Activated gamma-delta T cell treated with anti-CD3 and anti-CD28 coated beads, Interleukin-2, amount 50 U/mL, for 16 hours (primary cell): ENCODE measurements at places on chromosomes 11 and 22.

DNA sequence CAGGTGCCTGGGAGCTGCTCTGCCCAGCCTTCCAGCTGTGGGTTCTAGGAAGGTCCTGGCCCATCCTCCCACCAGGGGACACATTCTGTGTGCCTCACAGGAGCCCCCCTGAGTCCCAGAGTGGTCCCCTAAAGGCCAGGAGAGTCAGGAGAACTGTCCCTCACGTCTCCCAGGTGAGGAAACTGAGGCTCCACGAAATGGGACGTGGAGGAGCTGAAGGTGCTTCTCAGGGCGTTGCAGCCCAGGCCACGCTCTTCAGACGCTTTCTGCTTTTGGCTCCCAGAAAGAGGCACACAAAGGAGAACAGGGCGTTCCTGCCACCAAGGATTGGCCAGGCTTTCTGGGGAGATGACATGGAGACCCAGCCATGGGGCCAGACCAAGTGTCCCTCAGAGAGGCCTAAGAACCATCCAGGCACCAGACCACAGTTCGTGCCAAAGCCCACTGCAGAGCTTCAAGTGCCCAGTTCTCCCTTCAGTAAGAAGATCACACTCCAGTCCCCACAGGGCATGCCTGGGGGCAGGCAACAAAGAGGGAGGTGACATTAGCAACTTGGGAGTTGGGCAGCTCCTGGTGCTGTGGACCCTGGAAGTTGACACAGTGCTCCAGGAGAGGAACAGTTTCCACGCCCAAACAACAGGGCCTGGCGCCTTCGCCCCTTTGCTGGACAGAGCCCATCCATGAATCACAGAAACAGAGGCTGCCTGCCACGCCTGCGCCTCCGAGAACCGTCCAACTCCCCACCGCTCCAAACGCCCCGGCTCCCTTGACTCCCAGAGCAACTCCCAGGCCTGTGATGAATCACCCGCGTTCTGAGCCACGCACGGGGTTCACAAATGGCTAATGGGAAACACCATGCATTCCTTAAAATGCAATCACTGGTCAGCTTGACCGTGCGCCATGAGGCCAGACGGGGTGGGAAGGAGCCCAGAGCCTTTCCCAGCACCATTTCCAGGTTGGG is 589.2 kb downstream of the BRD1 start:
- DNase-seq, result no peak

- no peak for DNase-seq
Observed at GRCh38 chr11:131695889-131696429, 325.5 kb downstream of the NTM start.

- DNase-seq, result no peak
Observed at GRCh38 chr11:76629116-76629852, 41.3 kb downstream of the LRRC32 start.

DNA sequence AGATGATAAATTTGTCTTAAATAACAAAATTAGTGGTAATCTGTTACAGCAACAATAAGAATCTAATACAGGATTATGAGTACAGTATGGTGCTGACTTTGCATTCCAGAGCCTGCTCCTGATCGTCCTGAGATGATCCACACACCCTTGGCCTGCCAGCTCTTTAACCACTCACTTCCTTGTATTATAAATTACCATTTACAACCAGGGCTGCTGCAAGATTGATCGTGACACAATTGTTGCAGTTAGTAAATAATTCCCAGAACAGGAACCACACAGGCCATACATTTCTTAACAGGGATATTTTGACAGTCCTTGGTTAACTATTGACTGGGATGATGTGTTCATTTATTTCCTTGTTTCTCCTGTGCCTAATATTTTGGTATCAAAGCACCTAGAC is 3.8 kb upstream of the CBLIF start:
- DNase-seq, result no peak

DNA sequence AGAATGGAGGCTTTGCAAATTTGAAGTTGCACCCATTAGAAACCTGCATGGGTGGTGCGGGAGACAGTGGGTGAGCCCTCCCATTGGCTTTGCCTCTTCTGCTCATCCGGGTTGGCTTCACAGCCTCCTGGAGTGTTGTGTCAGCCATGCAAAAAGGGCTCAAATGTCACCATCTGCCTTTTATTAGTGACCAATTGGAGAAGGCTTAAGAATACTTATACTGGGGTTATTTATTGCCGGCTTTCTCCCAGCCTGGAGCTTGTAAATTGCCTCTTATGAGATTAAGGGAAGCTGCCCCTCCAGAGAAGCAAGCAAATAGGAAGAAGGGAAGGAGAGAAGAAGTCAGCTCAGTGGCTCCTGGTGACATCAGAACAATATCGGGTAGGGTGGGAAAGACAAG is 182.6 kb downstream of the ST3GAL4 start:
- no peak for DNase-seq

DNA sequence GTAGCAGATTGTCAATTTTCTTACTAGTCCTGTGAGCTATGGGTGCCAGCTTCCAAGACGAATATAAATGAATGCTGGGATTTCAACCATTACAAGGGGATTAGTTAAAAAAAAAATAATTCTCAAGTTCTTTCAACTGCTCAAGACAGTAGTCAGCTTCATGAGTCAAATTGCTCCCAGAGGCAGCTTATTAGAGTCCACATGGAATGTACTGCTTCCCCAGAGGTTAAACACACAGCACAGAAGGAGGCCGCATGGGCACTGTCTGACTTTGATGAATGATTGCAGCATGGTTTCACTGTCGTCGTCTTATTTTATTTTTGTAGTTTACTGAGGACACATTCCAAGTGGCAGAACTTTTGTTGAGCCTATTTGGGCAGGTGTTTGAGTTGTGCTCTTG is 563.2 kb downstream of the TMEM135 start:
- no peak for DNase-seq

DNA sequence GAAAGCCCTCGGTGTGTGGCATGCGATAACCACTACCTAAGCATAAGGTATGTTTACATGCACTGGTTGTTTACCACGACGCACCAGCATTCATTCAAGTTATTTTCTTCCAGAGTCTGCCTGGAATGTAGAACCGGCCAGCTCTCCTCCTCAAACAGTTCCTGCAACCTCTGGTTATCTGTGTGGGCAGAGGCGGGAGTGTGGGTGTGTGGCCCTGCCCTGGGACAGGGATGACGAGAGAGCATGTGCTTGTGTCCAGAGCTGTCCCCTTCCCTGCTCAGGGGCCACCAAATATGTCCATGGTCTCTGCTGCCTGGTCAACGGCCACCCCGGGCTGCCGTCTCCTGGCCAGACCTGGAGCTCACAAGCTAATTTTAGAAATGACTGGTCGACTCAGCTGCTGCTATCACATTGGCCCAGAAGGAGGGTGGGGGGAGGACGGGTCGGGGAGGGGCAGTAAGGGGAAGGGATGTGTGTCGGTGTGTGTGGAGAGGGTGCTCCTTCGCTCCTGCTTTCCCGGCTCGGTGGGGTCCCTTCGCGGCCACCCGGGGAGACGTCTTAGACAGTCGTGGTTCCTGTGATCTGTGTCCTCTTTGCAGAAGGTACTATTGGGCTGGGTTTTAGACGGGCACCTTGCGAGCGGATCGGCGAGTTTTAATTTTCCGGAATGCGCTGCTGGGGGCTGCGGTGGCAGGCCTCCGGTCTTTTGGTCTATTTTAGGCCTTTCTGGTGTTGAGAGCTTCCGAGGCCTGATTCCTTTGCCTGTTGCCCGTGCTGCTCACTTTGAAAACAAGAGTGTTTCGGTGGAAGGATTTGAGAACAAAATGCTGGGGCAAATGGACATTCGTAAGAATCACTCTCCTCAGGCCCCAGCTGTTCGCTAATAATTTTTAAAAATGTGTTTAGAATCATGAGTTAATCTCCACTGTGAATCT is at the start of gene MYO18B:
MYO18B (plus strand) TSS at position 497 of the 935 bp plus-strand sequence. CDS start 18,905 bp downstream, outside the sequence.
- no peak for DNase-seq

- DNase-seq, result no peak
Observed at GRCh38 chr11:35525501-35526175, at the start of gene PAMR1. PAMR1 (minus strand) TSS chr11:35525616; CDS start chr11:35525585, 31 bp downstream.

- DNase-seq, result no peak
Observed at GRCh38 chr11:128214263-128214662, 373.1 kb downstream of the ETS1 start.

DNA sequence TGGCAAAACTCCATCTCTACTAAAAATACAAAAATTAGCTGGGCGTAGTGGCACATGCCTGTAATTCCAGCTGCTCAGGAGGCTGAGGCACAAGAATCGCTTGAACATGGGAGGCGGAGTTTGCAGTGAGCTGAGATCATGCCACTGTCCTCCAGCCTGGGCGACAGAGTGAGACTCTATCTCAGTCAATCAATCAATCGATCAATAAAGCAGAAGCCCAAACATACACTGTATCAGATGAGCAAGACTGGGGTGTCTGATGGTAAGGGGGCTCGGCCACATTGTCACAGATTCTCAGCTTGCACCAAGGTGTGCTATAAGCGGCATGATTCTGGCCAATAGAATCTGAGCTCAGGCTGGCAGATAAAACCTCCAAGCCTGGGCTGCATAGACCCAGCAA is 261.1 kb downstream of the BUD13 start:
- DNase-seq, result no peak

GRCh38 chr11:113551645-113552044 is 76.4 kb upstream of the DRD2 start:
- no peak for DNase-seq

- DNase-seq, result no peak
Observed at GRCh38 chr11:112255067-112255720, 5.5 kb downstream of the PLET1 start.

- no peak for DNase-seq
Observed at GRCh38 chr22:29043906-29044575, 17.6 kb downstream of the C22orf31 start.

DNA sequence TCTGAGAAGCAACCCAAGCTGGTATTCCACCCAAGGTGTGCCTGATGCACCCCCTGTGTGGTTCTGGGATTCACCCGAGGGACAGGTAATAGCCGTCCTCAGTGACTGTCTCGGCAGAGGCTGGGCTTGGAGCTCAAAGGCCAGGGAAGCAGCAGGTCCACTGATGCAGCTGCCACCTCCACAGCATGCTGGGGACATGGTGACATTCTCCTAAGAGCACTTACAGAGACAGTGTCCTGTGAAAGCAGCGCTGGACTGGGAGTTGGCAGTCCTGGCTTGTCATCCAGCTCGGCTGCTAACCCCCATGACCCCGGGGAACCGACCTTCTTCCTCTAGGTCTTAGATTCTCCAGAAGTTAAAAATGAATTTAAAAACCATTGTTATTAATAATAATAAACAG is 72.8 kb downstream of the RPUSD4 start:
- no peak for DNase-seq

DNA sequence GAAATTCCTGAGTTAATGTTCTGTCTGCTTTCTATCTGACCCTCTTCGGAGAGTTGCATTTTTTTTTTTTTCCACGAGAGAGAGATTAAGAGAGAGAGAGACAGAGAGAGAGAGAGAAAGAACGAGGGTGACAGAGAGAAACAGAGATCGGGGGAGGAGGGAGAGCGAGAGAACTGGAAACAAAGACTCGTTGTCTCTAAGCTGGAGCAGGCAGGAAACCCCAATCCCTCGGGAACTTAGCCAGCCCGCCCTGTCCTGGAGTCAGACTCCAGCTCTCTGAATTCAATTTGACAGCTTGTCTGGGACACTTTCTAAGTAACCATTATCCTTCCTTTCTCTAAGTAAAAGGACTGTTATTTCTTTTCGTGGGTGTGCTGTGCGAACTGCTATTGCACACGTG is 76.9 kb downstream of the KCNJ1 start:
- DNase-seq, result no peak
